ENCODE measurements at places on chromosomes 16 and 17.

GRCh38 chr16:27210174-27210573 is 6.8 kb downstream of the KDM8 start:
- DNase-seq: no peak

DNA sequence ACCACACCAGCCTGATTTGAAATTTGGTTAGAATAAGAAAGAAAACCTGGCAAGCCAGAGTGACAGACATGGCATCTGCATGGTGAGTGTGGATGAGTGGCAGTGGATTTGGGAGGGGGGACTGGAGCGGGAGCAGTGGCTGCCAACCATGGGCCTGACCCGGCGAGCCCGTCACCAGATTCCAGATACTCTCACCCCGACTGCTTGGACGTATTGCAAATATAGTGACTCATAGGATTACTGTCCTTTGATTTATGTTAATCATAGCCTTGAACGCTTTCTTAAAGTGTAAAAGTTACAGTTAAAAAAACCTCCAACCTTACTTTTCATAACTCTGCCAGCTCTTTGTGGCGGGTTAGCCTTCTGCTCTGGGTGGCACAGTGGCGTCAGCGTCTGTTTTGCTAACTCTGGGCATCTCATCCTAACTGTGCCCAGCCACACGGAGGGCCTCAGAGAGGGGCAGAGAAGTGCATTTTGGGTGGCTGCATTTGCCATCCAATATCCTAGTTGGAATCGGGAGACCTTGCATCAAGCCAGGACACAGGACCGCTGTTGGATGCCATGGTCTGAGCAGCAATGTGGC is 26.8 kb upstream of the FOXK2 start:
- DNase-seq: no peak

DNA sequence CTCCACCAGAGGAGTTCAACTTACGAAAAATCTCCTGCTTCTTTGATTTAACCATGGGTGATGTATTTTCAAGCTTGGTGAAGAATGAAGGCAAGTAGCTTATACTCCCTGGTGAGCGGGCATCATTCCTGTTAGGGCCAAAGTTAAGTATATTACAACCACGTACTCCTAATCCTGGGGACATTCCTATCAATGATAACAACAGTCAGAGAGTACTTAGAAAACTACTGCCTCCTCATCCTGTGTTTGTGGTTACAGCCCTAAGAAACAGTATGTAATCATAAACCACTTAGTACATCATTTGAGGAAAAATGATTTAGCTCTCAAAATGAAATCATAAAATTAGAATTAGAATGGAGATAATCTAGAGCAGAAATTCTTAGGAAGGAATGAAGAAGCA is 47.3 kb downstream of the TTC19 start:
- DNase-seq: no peak

GRCh38 chr16:73888840-73889490 is 407.6 kb upstream of the PSMD7 start:
- DNase-seq: no peak

- DNase-seq: no peak
These were observed 46.9 kb upstream of the CBFA2T3 start for GRCh38 chr16:89023621-89024511.

- DNase-seq: no peak
These were observed 127.0 kb downstream of the ABCC1 start for GRCh38 chr16:16076423-16076813.

DNA sequence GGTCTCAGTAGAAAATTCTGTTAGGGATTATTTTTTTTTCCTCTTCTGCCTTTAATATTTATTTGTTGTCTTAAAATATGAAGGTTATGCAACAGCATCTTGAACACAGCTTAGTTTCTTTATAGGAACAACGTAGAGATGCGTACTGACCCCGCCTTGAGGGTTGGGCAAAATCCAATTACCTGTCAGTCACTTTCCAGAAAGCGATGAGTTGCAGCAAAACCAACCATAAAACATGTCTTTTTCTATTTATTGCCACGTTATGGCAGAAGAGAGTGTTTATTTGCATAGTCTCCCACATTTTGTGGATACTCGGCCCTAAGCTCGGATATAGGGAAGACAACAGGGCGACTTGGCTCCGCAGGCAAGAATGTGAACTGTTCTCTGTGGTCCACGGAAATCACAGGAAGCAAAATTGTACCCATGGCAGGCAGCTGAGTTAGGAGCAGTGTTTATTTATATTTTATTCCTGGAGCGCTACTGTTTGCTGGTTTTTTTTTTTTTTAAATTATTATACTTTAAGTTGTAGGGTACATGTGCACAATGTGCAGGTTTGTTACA is 44.3 kb upstream of the CACNG5 start:
- DNase-seq: no peak

DNA sequence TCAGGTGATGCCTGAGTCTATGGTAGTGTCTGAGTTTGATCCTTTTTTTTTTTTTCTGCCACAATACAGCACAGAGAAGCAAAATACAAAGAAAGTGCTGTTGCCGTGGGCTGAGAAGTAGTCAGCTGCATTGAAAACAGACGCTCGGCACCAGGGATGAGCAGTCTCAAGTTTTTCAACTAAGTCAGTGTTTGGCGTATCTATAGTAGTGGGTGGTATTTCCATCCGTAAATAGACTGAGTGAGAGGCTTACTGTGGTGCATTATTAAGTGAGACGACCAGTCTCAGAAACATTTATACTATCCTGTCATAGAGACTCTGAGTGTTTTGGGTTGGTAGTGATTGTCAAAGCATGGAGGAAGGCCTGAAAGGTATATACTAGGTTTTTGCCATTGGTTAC is 221.3 kb downstream of the SNX29 start:
- no peak for DNase-seq

DNA sequence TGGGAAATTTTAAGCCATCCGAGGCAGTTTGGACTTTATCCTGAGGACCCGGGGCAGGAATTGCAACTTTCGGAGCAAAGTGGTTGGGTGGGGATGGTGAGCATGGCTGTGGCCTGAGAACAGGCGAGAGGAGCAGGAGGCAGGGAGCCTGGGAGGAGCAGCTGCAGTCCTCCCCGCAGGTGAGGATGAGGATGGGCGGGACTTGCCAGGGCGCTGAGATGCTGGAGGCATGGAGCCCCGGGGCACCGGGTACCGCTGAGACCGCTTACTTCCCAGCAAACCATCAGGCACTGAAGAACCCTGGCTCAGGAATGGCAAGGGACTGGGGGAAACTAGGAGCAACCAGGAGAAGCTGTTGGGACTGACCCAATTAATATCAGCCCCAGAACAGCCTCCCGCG is 210.8 kb downstream of the GSG1L start:
- no peak for DNase-seq

DNA sequence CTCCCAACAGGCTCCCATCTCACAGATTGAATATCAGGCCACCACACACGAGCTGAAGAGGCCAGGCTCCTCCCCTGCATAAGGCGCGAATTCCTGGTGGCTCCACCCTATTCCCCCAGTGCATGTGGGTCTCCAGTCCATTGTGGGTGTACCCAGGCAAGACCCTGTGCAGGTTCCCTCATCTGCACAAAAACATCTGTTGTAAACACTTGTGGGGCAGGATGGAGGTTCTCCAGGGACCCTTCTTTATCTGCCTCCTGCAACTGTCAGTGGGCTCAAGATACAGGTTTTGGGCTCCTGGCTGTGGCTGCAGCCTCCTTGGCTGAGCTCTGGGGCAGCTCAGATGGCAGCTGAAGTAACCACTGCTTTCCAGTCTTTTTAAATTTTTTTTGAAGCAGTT is 17.6 kb upstream of the LGALS9 start:
- DNase-seq: no peak

- DNase-seq: no peak
These were observed 57.0 kb upstream of the KIFC3 start for GRCh38 chr16:57859331-57859730.

DNA sequence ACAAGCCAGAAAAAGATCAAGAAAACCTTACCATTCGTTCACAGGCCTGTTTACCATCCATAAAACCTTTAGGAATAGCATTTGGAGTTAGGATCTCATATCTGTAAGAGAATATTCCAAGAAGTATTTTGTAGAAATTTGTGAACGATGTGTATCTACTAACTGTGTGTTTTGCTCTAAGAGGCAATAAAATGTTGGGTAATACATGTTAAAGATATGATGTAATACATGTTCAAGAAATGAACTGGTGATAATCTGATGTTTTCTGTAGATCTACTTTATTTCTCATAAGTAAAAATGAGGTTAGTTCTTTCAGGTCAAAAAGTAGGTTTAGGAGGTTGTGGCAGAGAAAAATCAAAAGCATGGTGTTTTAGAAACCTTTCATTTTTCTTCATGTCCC is 83.2 kb downstream of the NDEL1 start:
- DNase-seq: no peak

- DNase-seq: no peak
These were observed 37.3 kb downstream of the PTRH2 start for GRCh38 chr17:59669944-59670343.

GRCh38 chr17:44203731-44204440 is 4.2 kb upstream of the ATXN7L3 start:
- peak; percentile 53 for DNase-seq

- peak; percentile 9 for DNase-seq
These were observed 17.7 kb upstream of the SLC12A3 start for GRCh38 chr16:56847173-56847910.

GRCh38 chr16:15613676-15614075 is 29.3 kb downstream of the MARF1 start:
- DNase-seq: no peak

GRCh38 chr16:86946396-86946795 is 368.0 kb downstream of the FOXL1 start:
- DNase-seq: no peak

- no peak for DNase-seq
These were observed 93.0 kb upstream of the NETO2 start for GRCh38 chr16:47236716-47237115.

DNA sequence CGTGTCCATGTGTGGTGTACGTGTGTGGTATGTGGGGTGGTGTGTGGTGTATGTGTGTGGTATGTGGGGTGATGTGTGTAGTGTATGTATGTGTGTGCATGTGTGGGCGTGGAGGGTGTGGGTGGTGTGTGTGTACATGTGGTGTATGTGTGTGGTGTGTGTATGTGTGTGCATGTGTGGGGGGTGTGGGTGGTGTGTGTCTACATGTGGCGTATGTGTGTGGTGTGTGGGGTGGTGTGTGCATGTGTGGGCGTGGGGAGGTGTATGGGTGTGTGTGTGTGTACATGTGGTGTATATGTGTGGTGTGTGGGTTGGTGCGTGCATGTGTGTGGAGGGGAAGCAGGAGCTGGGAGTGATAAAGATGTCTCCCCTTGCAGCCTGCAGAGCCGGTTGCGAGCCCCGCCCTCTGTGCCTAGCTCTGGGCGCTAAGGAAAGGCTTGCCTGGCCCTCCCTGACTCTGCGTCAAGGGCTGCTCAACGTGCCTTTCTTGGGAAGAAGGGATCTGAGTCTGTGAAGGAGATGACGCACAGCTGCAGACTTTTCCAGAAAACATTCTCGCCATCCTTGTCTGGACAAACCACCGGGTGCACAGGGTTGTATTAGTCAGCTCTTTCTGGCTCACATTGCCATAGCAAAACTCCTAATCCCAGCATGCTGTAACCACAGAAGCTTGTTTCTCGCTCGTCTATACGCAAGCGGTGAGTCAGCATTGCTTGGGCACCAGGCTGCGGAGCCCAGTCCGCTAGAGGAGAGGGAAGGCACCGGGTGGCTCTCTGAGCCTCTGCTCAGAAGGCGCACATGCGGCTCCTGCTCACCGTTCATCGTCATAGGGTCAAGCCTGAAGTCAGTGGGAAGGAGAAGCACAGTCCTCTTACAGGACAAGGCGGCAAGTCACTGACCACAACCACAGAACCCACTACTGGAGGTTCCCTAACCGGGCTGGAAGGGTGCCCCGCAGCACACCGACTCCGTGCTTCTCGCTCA is 2.0 kb upstream of the CD300H start:
- no peak for DNase-seq

DNA sequence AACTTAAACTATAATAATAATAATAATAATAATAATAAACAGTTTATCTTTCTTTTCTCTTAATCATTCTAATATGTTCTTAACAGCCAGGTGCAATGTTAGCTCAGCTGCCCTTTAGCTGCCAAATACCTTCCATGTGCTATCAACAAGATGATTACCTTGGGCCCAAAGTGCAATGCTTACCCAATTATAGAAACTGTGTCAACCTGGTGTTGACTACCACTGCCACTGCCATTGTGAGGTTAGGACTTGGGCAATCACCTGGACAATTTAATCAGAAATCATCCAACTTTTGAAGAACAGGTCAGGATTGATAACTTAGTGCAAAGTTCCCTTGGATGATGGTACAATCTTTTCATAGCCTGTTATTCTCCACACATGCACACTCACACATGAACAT is 371.8 kb upstream of the SALL1 start:
- DNase-seq: no peak

GRCh38 chr17:37200497-37200896 is 175.3 kb upstream of the C17orf78 start:
- no peak for DNase-seq

DNA sequence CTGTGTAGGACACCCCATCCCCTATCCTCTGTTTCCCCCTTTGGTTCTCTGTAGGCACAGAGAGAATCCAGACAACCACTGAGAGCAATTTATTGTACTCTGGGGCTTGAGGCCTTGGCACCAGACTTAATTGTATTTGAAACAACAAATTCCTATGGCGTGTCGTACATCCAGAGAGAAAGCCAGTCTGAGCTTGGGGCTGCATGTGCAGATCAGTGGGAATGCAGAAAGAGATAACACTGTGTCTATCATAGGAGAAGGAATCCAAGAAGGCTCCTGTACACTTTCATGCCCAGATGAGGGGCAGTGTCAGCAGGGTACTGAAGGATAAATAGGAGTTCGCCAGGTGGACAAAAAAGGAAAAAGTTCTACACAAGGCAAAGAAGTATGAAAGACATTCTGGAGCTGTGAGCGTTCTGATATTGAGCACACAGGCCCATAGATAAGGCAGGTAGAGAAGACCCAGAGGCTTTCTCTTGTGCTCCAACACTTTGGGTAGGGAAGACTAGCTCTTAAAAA is 22.0 kb upstream of the IL4R start:
- DNase-seq: no peak

DNA sequence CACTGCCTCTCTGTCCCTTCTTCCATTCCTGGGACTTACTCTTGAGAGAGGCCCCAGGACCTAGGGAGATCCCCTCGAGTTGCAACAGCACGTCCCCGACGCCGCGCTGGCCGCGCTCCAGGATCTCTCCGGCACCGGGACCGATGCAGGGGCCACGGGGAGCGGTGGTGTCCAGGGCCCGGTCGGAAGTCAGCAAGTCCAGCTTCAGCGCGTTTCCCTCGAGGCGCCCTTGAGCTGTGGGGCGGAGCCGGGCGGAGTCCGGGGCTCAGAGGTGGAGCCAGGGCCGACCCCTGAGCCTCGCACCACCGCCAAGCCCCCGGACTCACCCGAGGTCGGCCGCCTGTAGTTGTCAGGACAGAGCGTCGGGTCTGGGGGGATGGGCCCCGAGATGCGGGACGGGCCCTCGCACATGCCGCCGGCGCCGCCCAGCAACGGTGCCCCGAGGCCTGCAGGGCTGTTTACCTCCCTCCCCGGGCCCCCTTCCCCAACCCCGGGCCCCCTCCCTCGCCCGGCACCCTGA is 458 bp downstream of the ENKD1 start:
- no peak for DNase-seq

DNA sequence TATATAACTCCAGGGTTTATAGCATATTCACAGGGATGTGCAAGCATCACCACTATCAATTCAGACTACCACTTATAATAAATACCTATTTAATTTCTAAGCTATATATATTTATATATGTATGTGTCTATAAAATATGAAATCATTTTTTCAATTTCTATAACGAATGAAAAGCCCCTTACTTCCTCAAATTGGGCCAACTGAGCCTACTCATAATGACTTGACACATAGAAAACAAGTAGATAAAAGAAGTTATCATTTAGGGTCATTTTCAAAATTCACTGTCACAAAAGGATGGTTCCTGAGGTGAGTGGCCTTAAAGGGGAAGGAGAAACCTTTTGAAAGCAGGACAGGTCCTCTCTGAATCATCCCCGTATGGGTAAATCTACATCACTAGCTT is 114.1 kb downstream of the ADCY9 start:
- no peak for DNase-seq

Measured in T-cell (primary cell).